T-helper 2 cell treated with Interferon-gamma antibody and Interleukin-4, amounts not matched to agents 5 μg/mL and 100 μg/mL, for 36 hours (primary cell): ENCODE measurements at places on chromosomes 11 and 22.
A peak's percentile ranks its signal among the peaks of the same experiment; 100 is the strongest.

- DNase-seq: peak; percentile 53
Measured at GRCh38 chr11:65492637-65493366, 6.0 kb upstream of the MALAT1 start.

DNA sequence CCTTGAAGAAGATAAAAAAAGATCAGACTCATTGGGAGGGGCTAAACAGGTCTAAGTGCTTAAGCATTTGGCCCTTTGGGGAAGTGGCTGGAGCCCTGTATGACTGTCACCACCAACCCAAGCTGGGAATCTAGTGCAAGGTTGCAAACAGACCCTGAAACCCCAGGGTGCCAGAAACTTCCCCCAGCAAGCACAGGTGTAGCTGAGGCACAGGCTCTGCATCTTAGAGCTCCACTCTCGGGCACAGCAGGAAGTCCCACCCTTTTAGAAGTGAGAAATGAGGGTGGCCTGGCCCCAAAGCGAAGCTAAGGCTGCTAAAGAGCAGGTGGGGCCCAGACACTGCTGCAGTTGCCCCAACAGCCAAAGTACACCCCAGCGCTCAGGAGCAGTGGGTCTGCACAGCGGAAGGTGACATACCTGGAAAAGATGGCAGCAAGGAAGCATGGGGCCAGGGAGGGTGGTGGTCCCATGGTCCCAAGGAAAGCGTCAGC is 5.8 kb upstream of the KDM2A start:
- no peak for DNase-seq

DNA sequence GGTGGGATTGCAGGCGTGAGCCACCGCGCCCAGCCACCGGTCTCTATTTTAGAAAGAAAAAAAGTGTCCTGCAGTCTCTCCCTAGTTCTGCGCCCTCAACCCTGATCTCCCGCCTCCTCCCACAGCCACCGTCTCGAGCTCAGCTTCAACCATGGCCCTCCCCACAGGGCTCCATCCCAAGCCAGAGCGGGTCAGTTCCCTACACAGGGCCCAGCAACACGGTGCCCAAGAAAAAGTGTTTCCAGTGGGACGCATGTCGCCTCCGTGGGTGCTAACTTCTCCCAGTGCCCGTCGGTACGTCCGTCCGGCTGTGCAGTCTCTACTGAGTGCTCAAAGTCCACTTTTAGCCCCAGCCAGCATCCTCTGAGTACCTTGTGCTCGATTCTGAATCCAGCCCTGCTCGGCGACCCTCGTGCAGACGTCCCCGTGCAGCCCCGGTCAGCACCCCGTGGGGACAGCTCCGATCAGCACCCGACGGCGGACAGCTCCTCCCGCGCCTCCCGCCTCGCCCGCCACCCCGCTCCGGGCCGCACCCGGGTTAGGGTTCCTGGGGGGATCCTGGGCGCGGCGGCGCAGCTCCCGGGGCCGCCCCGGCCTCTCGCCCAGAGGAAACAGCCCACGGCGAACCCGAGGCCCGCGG is 657 bp upstream of the MAPK8IP2 start:
- DNase-seq: peak; percentile 51

- DNase-seq: no peak
Measured at GRCh38 chr11:98589967-98590366, 430.8 kb upstream of the CNTN5 start.

GRCh38 chr11:35826949-35827348 is 116.9 kb upstream of the LDLRAD3 start:
- no peak for DNase-seq

DNA sequence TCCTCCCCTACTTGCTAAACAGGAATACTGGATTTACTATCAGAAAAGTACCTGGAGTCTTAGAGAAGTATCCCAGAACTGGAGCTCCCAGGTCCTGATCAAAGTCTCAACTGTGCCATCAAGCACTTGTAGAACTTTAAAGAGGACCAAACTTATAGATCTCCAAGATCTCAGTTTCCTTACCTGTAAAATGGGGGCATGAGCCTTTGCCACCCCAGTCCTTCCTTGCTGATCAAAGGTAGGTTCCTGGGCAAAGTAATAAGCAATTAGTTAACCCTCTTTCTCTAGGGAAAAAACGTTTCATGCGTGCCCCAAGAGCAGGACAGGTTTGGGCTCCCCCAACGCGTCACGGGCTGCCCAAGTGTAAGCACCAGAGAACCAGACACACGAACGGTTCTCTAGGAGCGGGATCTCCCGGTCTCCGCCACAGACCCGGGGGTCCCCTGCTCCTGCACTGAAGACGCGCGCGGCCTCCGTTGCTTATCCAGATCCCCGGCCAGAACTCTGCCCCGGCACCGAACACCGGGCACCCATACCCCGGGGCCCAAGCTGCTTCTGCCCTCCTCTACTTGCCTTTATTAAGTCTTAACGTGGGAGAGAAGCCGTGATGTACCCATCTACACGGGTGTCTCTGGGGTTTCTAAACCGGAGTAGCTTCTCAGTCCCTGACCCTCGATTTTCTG is 505 bp downstream of the ZNF214 start:
- no peak for DNase-seq

DNA sequence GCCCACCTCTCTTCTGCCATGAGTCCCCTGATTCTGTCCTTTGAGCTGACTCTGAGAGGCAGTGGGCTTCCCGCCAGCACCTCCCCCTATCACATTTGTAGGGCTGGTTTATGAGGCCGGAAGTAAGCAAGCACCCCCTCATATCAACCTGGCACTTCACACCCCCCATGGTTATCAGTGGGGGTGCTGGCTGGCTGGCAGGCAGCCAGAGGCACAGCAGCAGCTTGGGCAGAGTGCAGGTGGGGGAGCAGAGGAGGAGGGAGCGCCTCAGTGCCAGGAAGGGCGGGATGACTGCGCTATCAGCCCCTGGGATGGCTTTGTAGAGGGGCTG is 22.9 kb upstream of the CHRM4 start:
- DNase-seq: no peak

- DNase-seq: no peak
Measured at GRCh38 chr11:69080257-69080995, 31.7 kb downstream of the TPCN2 start.

DNA sequence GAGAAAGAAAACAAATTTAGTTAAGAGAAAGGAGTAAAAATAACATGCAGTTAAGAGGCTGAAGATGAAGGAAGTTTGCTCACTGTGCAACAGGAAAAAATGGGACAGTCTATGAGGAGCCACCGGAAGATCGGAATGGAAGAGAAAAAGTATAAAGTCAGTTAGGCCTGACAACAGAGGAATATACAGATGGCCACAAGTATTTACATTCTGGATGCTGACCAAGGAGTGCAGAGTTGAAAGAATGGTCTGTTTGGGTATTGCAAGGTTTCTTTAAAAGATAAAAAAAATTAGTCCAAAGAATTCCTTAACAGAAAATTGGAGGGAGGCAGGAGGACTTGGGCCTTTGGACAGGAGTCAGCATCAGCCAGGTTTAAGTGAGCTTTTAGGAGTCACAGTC is 37.5 kb downstream of the RBFOX2 start:
- DNase-seq: no peak

DNA sequence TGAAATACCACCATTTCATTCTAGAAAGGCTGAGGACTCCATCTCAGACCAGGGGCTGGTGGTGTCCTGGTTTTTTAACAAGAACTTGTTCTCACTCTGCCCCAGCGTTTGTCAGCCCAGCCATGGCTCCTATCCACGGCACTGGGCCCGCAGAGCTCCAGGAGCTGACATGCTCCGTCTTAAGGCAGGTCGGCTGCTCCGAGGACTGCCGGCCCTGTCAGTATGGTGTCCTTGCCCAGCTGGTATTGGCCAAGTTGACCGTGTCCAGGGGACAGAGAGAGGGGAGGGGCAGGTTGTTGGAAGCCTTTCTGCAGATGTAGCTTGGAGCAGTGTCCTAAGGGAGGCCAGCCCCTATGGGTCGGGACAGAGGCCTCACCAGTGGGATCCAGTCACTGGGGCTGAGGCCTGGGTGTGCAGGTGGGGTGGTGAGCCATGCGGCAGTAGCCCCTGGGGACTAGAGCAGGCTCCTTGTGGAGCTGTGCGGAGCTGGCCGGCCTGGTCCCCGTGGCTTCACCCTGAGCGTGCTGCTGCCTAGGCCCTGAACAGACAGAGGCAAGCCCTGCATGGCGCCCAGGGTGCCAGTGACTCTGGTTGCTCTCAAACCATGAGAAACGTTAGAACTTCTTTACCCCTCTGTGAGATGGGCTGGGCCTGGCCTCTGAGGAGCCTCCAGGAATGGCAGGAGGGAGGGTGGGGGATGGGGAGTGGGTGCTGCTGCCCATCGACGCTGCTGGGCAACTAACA is 39.9 kb upstream of the KCNQ1OT1 start:
- no peak for DNase-seq

DNA sequence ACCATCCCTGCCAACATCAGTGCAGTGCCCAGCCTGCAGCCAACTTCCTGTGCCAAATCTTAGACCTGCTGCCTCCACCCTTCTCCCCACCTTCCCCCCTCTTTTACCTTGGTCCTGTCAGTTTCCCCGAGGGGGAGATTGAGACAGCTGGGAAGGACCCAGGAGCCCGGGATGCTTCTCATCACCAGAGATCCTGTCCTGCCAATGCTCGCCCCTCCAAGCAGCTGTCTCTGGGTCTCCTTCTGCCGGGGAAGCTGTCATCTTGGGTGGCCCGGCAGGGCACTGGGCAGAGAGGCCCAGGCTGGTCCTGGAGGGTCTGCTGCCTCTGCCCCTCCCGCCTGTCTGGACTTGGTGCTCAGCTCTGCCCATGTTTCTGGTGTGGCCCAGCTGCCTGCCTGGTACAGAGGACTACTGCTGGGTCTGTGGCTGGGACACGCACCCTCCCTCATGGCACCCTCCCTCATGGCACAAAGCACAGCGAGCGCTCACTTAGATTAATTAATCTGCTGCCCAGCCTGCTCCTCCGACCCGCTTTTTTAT is 60.4 kb upstream of the THY1 start:
- DNase-seq: no peak

GRCh38 chr11:57180081-57180561 is 1.6 kb upstream of the LRRC55 start:
- no peak for DNase-seq

DNA sequence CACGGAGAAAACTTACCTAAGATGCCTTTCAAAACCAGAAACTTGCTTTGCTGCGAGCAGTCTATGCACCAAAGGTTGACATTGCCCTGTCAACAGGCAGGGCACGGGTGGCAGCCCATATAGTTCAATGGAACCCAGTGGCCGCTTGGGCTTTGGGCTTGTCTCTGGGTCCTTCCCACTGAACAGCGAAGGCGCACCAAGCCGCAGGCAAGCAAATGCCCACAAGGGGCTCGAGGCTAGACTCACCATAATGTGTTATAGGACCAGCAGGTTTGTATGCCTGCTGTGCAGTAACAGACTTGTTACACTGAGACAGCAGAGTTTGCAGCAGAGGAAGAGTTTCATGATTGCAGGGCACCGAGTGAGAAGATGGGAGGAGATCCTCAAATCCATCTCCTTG is 20.3 kb downstream of the CLDN5 start:
- no peak for DNase-seq

DNA sequence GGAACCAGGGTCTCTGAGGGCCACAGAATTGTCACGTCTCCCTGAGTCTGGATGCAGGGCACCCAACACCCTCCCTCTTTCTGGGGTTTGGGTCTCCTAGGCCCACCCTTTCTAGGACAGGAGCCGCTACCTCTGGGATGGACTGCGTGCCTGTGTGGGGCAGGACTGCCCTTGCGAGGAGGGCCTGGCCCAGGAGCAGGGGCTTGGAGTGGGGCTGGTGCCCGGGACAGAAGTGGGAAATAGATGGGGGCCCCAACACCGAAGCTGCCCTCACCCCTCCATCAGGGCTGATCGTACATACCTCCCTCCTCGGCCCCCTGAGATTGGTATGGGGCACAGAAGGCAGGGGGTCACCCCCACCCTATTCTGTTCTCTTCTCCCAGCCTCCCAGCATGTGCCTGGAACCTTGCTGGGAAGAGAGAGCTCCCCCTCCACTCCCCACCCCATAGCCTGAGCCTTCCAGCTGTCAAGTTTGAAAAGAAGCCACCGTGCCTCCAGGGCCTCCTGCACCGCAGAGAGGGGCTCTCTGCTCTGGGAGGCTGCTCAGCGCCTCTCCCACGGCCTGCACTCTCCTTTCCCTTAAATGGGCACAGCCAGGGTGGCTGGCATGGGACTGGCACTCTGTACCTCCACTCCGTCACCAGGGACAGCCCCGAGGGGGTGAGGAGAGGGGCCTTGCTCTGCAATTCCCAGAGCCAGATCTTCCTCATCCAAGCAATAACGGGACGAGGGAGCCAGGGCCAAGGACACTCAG is 1.8 kb downstream of the LRRC10B start:
- no peak for DNase-seq

DNA sequence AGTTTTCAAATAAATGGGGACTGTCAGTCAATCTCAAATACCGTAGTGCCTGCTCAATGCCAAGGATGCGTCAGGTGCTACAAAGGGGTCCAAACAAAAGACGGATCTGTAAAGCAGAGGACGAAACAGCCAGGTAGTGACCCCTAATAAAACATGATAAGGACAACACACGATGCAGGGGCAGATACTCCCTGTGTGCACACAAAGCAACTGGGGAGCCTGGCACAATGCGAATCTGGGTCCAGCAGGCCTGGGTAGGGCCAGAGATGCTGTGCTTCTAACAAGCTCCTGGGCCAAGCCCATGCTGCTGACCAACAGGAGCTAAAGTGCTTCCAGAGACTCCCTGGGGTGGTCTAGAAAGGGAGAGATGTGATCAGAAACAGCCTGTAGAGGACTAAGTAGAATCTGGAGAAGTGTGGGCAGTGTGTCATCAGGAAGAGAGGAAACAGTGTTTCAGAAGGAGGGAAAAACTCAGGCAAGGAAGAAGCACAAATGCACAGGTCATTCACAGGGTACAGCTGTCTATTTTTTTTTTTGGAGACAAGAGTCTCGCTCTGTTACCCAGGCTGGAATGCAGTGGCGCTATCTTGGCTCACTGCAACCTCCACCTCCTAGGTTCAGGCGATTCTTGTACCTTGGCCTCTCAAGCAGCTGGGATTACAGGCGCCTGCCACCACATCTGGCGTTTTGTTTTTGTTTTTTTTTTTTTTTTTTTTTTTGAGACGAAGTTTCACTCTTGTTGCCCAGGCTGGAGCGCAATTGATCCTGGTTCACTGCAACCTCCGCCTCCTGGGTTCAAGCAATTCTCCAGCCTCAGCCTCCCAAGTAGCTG is 74.5 kb downstream of the MICAL3 start:
- no peak for DNase-seq

DNA sequence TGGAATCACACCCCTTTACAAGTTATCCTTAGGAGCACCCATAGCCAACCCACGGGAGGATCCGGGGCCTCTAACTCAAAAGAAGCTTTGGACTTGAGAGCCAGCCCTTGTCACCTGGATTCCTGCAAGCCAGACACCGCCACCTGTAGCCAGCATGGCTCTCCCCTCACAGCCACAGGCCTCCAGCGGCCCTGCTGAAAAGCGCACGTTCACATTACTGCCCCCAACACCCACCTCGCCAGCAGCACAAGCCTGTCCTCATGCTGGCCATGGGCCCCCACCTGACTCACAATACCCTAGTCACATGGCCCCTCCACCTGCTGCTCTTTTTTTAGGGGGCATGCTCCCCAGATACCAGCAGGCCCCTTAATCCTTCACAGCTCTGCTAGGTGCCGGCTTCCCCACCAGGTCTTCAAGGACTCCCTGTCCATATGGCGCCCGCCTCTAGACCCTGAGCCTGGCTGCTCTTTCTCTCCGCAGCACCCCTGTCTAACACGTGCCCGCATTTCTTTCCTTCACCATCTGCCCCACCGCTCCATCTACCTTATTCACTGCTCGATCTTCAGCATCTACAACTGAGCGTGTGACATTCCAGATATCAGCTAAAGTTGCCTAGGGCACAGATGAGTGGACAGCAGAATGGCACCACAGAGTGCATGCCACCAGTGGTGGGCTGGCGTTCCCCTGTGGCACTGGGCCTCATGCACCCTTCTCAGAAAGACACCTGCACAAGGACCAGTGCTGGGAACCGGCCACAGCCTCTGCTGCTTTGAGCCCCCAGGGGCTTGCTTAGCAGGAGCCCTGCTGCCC is 6.6 kb downstream of the CARS1 start:
- DNase-seq: no peak
